ENCODE measurements at places on chromosomes 6 and 20.

- DNase-seq: no peak
These were observed 2.4 kb downstream of the FLRT3 start for GRCh38 chr20:14335052-14335451.

- no peak for DNase-seq
These were observed 36.2 kb upstream of the MRPS18A start for GRCh38 chr6:43723737-43724295.

GRCh38 chr20:41649489-41649888 lies 31.3 kb upstream of the CHD6 start:
- no peak for DNase-seq

GRCh38 chr6:161235776-161236633 lies 37.9 kb downstream of the AGPAT4 start:
- DNase-seq: no peak

GRCh38 chr6:129022011-129022553 lies 139.1 kb downstream of the LAMA2 start:
- no peak for DNase-seq

DNA sequence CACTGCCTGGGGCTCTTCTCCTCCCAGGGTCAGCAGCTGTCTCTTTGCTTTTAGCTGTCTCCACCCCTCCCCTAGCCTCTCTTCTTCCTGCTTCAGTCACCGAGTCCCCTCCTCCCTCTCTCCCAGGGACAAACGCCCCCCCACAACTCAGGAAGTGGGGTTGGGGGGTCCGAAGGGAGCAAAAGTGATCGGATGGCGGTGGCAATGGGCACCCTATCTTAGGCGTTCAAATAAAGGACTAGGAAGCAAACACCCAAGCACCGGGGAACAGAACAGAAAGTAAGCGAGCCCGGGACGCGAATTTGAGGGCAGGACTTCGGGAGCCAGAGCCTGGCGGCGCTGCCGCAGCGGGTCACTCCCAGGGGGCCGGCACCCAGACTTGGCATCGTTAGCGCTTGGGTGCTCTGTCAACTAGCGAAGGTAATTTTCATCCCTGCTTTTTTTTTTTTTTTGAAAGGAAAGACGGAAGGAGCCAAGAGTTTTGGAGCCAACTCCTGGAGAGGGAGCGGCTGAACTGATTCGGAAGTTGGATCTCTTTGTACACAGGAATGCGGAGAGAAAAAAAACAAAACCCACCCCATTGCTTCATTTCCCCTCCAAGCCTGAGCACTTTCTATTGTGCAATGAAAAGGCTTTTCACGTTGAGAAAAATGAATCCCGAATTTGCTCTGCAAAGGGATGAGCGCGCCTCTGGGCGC lies 815 bp upstream of the ITPR3 start:
- no peak for DNase-seq

All from GM04504 (cell line).